ENCODE measurements at places on chromosomes 6 and 20.

- no peak for DNase-seq
These were observed 93.6 kb downstream of the GJA10 start for GRCh38 chr6:89987830-89988229.

DNA sequence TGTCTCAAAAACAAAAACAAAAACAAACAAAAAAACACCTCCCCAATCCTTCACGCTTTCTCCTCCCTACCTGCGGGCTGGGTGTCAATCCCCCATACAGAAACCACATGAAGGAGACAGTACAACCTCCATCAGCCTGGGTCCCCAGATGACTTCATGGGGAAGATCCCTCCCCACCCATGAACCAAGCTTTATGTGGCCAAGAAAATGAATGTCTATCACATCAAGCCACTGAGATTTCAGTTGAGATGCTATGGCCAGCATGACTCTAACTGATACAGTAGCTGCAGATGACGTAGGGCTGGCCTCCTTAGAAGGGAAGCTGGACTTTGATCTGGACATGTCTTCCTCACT lies 21.2 kb upstream of the BNIP5 start:
- no peak for DNase-seq

DNA sequence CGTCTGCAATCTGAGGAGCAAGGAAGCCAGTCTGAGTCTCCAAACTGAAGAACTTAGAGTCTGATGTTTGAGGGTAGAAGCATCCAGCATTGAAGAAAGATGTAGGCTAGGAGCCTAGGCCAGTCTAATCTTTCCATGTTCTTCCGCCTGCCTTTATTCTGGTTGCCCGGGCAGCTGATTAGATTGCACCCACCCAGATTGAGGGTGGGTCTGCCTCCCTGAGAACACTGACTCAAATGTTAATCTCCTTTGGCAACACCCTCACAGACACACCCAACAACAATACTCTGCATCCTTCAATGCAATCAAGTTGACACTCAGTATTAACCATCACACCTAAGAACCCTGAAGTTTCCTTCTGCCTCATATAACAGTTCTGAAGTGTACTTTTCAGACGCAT lies 350.1 kb downstream of the RFPL4B start:
- no peak for DNase-seq

- no peak for DNase-seq
These were observed 20.8 kb upstream of the KIF25 start for GRCh38 chr6:167976708-167977107.

DNA sequence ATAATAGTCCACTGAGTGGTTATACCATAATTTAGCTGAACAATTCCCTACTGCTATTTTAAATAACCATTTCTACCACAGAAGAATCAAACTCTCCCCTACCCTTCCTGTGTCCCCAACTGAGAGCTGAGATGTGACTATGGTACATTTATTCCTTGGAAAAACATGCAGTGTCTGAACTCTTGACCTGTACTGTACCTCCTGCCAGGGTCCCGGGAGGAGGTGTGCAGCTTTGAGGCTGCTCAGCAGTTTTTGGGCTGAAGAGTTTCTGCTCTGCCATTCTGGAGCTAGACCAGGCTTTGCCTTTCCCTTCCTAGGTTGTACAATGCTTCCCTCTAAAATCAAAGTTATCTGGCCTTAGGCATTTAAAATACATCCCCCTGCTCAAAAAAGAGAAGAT lies 275.1 kb upstream of the SGK1 start:
- DNase-seq: no peak

- DNase-seq: peak; percentile 68
These were observed 96.8 kb downstream of the PSMG4 start for GRCh38 chr6:3355358-3356055.

DNA sequence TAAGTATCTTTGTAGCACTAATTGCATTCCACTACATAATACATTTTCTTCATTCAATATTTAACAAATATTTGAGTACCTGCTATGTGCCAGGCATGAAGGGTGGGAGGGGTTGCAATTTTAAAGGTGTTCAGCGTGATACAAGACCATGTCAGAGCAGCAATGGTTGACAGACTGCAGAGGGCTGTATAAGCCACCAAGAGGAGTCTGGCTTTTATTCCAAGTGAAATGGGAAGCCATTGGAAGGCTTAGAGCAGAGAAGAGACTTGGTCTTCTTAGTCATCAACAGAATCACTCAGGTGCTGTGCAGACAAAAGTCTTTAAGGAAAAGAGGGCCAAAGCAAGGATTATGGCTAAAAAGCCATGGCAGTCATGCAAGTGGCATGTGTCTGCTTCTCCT lies 360.8 kb upstream of the ARID1B start:
- no peak for DNase-seq

DNA sequence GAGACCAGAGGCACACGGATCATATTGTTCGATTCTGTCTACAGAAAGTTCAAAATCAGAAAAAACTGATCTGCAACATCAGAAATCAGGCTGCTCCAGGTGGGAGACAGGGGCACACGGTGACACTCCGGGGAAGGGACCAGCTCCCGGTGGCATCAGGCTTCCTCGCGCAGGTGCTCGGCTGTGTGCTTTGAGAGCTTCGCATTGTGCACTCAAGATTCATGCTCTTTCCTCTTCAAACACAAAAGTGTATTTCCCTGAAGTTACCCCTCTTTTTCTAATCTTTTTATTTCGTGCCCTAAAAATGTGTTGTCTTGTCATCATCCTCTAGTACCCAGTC lies 108.1 kb downstream of the DLL1 start:
- DNase-seq: no peak

DNA sequence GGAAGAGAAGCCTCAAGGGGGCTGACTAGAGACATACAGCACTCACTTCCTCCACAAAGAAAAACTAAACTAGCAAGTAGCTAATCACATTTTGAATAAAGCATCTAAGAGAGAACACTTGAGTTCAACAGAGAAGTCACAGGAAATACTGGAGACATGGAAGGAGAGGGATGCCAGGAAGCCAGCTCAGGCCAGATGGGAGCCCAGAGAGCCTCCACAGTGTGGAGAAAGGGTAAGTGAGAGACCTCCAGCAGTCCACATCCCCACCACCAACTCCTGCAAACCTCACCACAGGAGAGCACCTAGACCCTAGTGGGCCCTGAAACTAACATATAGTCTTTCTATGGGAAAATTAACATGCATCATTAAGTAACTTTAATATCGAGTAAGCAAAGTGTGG lies 79.2 kb downstream of the EPM2A start:
- DNase-seq: no peak

DNA sequence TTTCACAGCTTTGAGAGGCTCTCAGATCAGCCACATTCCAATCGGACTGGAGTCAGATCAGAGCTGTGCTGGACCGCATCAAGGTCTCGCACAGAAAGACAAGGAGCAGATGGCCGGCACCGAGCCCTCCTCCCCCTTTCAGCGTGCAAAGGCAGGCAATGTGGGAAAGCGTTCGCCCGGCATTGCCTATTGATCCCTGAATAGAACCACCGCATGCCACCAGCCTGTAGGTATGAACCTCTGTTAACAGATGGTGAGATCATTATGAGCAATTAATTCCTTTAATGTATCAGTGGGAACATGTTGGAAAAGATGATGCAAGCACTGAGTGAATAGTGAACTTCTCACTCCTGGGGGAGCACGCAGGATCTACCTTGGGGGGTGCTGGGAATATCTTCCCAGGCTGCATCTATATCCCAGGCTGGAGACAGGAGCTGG lies 117.5 kb upstream of the ID4 start:
- DNase-seq: no peak

DNA sequence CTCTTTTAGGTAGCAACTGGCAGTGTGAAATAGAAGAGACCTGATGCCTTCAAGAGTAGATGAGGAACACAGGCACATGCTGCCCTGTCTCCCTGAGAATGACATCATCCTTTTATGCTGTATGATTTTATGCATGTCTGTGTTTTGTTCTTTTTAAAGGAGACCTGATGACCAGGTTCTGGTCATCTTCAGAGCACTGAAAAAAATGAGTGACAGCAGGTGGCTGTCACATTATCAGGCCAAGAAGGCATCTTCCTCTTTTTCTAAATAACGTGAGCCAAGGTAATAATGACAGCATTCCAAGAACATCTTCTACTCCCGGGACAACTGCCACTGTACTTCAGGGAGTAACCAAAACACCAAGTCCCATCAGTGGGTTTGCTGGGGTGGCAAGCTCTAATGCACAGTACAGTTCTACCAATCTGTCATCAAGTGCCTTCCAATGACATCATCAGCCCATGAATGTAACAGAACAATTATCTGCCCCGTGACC lies 28.9 kb downstream of the CNKSR3 start:
- no peak for DNase-seq
